ENCODE measurements at places on chromosomes 4 and X. TPM values are rescaled to one million over a fixed set of nuclear protein-coding genes. Genes with fewer than 3 reads are reported as not detected.

- H3K27ac ChIP-seq = no peak overlapping the region
- DNase-seq = no peak
- no peaks in the 10 kb centered on the region for H3K36me3 ChIP-seq
- no peak overlapping the region for H3K4me3 ChIP-seq
- H3K27me3 ChIP-seq = no peaks in the 10 kb centered on the region
Measured at GRCh38 chr4:8044699-8045098, 105.0 kb upstream of the AFAP1 start.

DNA sequence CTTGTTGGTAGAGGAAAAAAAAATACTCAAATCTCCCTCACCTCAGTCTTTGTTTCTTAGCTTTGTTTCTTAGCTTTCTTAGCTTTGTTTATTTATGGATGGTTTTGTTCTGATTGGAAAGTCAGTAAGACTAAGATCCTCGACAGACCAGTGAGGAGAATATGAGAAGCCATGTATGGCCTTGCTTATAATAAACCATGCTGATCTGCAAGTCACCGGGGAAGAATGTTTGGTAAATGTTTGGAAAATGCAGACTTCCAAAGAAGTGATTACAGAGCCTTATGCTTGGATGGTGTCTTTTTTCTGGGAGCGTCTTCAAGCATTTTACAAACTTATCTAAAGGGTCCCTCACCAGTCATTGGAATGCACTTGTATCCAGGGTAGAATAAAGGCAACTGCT, 90.1 kb upstream of the NOCT start:
- no peaks in the 10 kb centered on the region for H3K36me3 ChIP-seq
- DNase-seq = no peak
- no peaks in the 10 kb centered on the region for H3K4me1 ChIP-seq
- no peak overlapping the region for H3K27ac ChIP-seq

DNA sequence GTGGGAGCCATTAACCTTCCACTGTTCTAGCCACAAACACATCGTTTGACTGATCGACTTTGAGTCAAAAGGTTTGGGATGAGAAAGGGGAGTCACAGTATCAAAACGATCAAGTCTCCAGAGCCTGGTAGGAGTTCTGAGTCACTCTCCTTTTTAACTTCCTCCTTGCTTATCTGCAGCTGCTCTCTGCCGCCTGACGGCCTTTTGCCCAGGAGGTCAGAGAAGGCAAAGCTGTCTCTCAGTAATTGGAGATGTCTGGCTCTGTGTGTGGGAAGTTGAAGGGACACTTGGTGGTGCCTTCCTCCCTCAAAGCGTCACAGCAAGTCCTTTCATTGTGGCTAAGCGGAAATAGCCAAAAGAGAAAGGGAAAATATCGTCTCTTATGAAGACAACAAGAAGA, 63.1 kb downstream of the ANOS1 start:
- no peaks in the 10 kb centered on the region for H3K36me3 ChIP-seq
- H3K4me1 ChIP-seq = no peaks in the 10 kb centered on the region
- no peaks in the 10 kb centered on the region for H3K27me3 ChIP-seq
- H3K27ac ChIP-seq = no peak overlapping the region
- H3K4me3 ChIP-seq = no peak overlapping the region

The CSAG1 gene
- total RNA-seq = not detected

The UCP1 gene
- not detected for total RNA-seq
